T-cell (primary cell): ENCODE measurements at places on chromosomes 7 and 10. TPM values are rescaled to one million over a fixed set of nuclear protein-coding genes. Genes with fewer than 3 reads are reported as not detected.

The PRRT4 gene
- total RNA-seq = 0.65 TPM

The GPR26 gene
- not detected for total RNA-seq

The DPYSL4 gene
- total RNA-seq = 3.2 TPM

The CYP2W1 gene
- total RNA-seq = not detected

The CYP3A7 gene
- total RNA-seq = not detected

The LFNG gene
- 188 TPM for total RNA-seq

DNA sequence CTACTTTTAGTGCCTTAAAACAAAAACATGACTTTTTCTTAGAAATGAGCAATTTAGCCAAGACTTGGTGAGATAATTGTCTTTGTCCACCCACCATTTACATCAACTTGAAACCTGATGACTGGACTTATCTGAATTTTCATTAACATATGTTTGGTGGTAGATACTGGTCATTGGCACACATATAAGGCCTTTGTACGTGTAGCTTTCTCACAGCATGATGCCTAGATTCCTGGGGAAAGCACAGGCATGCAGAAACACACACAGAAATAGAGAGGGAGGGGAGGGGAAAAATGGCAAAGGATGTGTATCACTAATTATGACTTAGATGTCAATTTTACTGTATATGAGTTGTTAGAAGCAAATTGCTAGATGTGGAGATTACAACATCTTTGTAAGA lies 488.4 kb downstream of the NXPH1 start:
- DNase-seq = no peak

DNA sequence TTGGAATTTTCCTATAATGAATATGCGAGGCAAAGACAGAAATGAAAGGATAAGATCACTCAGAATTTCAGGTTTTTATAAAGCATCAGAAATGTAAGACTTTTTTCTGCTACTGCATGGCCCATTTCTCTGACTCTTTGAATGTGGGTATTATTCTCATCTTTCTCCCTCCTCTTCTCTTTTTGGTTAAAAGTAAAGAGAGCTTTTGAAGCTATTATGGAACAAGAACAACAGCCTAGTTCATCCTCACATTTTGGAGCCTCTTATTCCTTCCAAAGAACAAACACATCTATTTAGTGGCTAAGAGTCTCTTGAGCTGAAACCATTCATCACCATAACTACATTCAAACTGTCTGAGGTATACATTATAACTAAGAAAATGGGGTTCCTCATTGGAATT lies 19.4 kb upstream of the ATRNL1 start:
- DNase-seq = no peak

DNA sequence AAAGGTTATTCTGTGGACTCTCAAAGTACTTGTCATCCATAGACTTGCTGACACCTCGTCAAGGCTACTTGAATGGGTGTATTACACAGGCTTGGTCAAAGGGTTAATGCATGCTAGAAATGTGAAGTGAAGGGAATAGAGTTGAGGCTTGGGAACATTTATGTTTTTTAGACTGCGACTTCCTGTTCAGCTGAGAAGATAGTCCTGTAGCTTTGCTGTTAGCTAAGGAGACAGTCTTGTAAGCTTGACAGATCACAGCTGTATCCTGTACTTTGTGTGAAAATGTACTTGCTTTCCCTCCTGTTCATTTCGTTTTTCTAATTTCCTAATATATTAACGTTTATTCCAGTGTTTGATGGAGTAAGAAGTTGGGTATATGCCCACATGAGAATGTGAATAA lies 52.1 kb downstream of the ADD3 start:
- DNase-seq = no peak

- DNase-seq = no peak
Observed at GRCh38 chr7:36289833-36290661, 99.6 kb upstream of the ANLN start.

DNA sequence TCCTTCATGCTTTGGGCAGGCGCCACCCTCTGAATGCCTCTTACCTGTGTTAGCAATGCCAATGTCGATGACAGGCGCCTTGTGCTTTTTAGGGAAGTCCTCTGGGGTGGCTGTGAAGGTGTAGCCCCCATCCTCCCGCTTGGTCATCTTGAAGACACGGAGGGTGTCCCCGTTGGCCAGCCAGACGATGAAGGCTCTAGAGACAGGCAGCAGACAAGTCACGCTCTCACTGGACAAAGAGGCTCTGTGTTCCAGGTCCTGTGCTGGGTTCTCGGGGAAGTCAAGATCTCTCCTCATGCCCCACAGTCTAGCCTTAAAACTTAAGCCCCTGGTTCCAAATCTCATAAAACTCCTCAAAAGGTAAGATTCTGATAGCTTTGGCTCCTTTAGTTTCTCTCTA lies 5.1 kb downstream of the TBL2 start:
- DNase-seq = no peak

GRCh38 chr10:63480237-63480636 lies 14.5 kb upstream of the JMJD1C start:
- no peak for DNase-seq

DNA sequence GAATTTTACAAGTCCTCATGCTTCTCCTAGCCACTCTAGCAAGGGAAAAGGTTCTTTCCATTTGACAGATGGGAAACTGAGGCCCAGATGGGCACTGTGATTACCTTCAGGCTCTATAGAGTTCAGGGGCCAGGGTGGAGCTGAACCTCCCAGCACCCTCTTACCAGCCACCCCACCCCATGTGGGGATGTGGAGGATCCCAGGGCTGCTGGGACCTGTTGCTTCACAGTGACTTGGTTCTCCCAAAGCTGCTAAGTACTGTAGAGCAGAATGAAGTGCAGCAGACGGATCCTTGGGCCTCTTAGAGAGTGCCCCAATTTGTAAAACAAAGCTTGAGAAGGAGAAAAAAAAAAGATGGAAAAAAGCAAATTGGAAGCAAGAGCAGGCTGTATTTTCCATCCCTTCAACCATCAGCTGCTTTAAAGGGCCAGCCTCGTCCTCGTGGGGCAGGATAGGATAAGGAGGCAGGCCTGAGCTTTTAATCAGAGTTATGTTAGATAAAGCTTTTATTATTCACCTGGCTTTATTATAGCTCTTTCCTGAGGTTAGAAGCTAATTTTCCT lies 147.0 kb downstream of the CDH23 start:
- no peak for DNase-seq

- DNase-seq = no peak
Observed at GRCh38 chr10:78777466-78777865, 291.3 kb upstream of the ZMIZ1 start.

DNA sequence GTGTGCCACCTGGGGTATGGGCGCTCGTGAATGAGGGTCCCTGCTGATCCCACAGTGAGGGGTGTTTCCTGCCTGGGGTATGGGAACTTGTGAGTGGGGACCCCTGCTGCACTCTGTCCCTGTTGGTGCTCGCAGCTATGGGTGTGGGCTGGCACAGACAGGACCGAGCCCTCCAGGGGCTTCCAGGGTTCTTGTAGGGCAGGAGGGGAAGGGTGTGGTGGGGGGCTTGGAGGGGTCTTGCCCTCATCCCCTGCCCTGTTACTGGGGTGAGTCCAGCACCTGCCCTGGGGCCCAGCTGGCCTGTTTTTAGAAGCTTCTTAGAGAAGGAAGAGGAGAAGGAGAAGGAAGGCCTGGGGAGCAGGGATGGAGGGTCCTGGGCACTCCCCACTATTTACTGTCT lies 377.0 kb upstream of the NUPR2 start:
- no peak for DNase-seq

DNA sequence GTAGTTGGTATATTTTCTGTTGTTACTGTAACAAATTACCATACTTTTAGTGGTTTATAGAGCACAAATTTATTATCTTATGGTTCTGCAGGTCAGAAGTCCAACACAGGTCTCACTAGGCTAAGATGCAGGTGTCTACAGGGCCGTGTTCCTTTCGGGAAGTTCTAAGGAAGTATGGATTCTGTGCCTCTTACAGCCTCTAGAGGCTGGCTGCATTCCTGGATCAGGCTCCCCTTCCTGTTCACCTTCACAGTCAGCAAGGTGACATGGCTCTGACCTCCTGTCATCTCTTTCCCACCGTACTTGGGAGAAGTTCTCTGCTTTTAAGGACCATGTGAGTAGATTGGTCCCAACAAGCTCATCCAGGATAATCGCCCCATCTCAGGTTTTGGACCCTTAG lies 37.3 kb downstream of the BMPR1A start:
- no peak for DNase-seq

- no peak for DNase-seq
Observed at GRCh38 chr7:84274029-84274638, 79.5 kb upstream of the SEMA3A start.

DNA sequence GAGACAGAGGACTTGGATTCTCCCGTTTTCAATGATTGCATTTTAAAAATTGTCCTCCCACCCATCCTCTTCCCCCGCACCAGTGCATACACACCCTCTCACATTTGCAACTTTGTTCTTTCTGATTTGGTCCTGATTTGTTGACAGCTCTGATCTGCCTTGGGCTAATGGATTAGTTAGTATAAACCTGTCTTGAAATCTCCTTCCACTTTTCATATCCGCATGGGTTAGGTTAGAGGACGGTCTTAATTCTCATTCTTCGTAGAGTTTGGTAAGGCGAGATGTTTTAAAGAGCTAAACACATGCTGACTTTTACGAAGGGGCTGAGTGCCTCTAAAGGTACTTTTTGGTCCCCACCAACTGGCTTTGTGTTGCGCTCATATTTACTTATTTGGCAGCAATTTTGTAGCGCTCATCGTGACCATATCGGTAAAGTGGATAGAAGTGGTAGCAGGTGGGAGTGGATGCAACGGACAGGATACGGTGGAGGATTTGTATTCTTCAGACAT lies 1.1 kb downstream of the AHR start:
- no peak for DNase-seq

DNA sequence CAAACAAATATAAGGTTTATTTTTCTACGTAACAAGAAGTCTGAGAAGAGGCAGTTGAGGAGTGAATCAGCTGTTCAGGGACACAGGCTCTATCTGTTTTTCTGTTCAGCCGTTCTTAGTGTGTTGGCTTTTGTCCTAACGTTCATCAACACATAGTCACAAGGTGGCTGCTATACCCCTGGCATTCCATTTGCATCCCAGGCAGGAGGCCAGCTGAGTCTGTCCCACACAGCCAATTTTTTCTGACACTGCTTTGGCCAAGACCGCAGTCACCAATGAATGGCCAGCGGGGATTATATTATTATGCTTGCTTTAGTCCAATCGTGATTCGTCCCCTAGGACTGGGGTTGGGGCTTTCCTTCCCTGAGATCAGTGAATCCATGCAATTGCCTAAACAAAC lies 143.4 kb upstream of the CHST15 start:
- no peak for DNase-seq

DNA sequence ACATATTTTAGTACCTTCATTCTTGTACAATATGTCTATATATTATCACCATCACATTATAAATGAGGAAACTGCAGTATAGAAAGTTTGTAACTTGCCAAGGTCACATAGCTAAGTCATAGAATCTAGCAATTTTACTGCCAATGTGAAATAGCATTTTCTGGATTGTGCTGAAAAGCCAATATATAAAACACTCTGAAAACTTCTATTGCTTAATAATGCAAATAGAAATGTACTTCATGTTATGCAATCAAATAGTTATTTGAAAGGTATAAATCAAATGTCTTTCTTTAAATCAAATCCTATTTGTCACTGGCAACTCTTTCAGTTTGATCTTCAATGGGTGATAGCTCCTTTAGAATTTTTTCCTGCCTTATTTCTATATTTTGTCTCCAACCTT lies 129.5 kb downstream of the TMEM26 start:
- DNase-seq = no peak

GRCh38 chr10:102491136-102491535 lies 11.4 kb downstream of the ACTR1A start:
- no peak for DNase-seq

- DNase-seq = no peak
Observed at GRCh38 chr10:49231086-49231820, 43.1 kb upstream of the TMEM273 start.

- DNase-seq = no peak
Observed at GRCh38 chr7:30301751-30302150, 17.4 kb downstream of the ZNRF2 start.

GRCh38 chr10:81013771-81014170 lies 476.1 kb downstream of the SH2D4B start:
- DNase-seq = no peak

- DNase-seq = no peak
Observed at GRCh38 chr10:33154590-33154989, 179.9 kb downstream of the NRP1 start.

DNA sequence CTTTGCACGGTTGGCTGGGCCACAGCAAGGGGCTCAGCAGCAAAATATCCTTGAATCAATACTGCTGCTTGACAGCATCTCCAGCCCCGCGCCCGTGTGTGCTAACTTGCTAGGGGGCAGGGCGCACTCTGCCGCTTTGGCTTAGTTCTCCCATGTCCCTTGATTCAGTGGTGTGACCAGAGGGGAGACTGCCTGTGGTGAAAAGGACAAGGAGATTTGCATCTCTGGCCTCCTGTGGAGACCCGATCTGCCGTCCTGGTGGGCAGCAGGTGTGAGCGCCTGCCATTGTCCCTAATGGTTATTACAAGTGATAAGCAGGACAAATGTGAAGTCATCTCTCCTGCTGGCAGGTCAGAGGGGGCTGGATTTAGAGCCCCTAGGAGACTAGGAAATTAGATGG lies 500.2 kb upstream of the GALNT17 start:
- no peak for DNase-seq

- no peak for DNase-seq
Observed at GRCh38 chr10:132398566-132398991, 1.6 kb downstream of the PWWP2B start.

DNA sequence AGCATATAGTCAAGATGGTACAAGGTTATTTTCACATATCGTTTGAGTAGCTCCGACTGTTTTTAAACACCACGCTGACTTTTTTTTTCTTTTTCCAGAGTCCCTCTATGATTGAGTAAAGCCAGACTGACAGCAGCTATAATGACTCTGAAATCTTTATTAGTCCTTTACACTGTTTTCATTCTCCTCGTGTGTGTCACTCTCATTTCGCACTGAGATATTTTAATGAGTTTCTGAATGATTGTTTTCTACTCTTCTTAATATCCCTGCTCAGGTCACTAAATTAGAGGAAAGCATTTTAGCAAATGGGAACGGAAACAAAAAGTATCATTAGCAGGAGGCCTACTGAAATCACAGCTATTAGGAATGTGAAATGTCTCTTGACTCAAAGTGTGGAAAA lies 162.3 kb upstream of the MTPN start:
- DNase-seq = no peak

- DNase-seq = no peak
Observed at GRCh38 chr10:121033366-121033765, 182.2 kb downstream of the WDR11 start.

DNA sequence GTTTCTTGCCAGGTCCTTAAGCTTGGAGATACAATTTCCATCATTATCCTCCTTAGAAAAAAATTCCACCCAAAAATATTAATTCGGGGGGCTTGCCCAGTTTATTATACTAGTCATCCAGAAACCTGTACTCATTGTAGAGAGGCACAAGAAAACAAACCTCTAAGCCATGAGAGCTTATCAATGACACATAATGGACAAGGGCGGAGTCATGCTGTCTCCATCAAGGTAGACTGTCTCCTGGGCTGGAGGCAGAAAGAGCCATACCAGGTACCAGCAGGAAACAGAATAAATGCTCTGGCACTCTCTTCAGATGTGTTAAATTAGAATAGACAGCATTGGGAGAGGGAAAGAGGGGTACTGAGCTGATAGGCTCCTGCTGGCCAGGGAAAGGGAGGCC lies 69.8 kb upstream of the GSDME start:
- DNase-seq = no peak

- DNase-seq = no peak
Observed at GRCh38 chr7:34096198-34096651, 190.9 kb downstream of the BMPER start.
